ENCODE measurements at places on chromosomes 5 and 9.

DNA sequence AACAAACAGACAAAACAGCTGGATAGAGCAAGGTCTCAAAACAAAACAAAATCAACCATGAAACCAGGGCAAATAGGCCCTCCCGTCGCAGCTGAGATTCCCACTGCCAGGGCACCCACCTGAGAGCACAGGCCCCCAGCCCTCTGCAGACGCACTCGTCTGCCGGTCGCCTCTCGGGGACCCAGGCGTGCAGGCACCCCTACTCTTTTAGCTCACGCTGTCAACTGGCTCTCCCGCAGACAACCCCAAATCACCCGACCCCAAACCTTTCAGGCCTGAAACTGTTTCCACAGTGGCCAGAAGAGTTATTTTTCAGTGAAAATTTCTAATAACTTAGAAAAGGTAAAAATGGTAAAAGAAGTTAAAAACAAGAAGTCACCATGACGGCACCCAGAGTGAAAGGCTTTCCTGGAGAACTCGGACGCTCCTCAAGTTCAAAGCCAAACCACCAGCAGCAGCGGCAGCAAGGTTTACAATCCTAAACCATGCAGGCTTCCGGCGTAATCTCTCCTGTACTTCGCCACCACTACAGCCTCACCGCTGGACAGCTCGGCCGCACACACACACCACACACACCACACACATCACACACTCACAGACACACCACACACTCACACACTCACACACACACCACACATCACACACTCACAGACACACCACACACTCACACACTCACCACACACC lies 1.9 kb upstream of the UBE2QL1 start:
- DNase-seq = no peak

DNA sequence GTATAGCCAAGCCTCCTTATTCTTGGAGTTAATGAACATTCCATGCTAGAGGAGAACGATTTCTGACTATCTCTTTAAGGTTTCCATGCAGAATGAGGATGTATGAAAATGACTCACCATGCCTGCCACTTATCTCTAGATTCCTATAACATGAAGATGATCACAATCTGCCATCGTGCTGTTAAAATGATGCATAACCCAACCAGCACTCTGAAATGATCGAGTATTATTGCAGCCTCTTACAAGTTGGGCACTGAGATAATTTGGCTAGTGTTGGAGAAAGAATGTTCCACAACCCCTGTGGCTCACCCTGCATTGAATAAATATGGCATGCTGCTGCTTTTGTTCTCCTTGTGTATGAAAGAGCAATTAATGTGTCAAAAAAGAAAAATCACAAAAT lies 1143.6 kb upstream of the WWC1 start:
- DNase-seq = no peak

DNA sequence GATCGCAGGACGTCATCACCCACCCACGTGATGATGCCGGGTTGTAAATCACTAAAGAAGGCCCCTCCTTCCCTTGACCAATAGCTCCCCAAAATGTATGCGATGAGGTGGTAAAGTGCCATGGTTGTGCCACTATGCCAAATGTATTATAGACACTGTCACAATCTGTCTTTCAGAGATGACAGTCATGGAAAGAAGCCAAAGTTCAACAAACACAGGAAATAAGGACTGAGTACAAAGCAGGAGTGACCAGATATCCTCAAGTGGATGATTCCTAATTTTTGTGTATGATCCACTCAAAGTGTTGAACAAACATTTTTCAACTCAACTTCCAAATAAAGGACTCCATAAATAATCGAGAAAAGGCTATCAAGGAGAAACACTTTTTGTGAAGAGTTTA lies 12.5 kb downstream of the GLIS3 start:
- no peak for DNase-seq

- no peak for DNase-seq
Observed at GRCh38 chr9:86994231-86994630, 46.9 kb upstream of the GAS1 start.

- no peak for DNase-seq
Observed at GRCh38 chr9:70683841-70684240, 269.4 kb upstream of the KLF9 start.

Data from left renal pelvis (tissue), 4 donors.